ENCODE measurements at places on chromosomes 1 and 21. TPM values are rescaled to one million over a fixed set of nuclear protein-coding genes. Genes with fewer than 3 reads are reported as not detected.

DNA sequence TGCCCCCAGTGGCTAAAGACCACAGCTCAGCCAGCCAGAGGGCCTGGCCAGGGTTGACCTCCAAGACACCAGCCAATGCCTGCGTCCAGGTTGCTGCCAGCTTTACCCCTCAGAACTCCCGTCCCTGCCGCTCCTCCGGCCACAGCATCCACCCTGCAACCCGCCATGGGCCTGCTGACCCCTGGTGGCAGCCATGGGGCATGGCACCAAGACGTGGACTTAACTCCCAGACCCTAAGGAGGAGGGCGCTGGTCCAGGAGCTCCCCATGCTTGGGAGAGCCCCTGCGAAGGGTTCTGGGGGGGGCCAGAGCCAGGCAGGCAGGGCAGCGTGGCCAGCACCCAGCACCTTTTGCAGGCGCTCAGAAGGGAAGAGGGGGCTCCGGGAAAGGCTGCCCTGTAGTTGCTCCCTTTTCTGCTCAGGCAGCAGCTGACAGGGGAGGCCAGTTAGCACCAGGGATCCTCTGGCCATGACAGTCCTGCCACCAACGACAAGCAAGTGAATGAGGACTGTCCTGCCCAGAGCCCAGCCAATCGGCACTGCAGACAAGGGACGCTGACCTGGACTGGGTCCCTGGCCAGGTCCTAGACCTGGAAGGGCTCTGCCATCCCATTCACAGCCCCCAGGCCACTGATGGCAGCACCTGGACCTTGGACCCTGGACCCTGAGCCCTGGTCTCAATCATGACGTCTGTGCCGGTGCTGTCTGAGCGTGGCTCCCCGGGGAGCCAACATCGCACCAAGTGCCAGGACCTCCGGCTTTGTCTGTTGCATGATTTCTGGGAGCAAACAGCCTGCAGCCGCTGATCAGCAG lies 246.2 kb downstream of the NPHP4 start:
- DNase-seq, result no peak

- DNase-seq, result no peak
Observed at GRCh38 chr1:12202577-12202976, 27.3 kb upstream of the VPS13D start.

- no peak for DNase-seq
Observed at GRCh38 chr1:201013991-201014815, 9.3 kb downstream of the KIF21B start.

- DNase-seq, result no peak
Observed at GRCh38 chr1:228341450-228341813, 65.2 kb downstream of the TRIM11 start.

- no peak for DNase-seq
Observed at GRCh38 chr1:174239541-174239940, 80.2 kb downstream of the RABGAP1L start.

DNA sequence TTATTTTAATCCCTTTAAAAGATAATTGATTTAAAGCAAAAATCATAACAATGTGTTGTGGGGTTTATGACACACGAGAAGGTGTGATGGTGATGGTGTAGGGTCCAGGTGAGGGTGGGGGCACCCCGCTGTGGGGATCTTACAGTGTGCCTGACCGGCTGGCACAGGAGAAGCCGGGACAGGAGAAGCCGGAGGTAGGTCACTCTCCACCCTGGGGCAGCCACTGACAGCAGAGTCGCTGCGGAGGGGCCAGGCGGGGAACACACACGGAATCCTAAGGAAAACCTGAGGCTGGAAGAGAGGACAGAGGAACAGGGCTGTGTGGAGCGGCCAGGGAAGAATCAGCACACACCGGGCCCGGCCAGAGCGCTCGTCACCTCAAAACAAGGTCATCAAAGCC lies 4.3 kb upstream of the LRRC3 start:
- no peak for DNase-seq

The LCA5L gene
- 1.2 TPM for total RNA-seq

The OPTC gene
- not detected for total RNA-seq

GRCh38 chr21:38721958-38722357 lies 83.8 kb upstream of the ETS2 start:
- no peak for DNase-seq

DNA sequence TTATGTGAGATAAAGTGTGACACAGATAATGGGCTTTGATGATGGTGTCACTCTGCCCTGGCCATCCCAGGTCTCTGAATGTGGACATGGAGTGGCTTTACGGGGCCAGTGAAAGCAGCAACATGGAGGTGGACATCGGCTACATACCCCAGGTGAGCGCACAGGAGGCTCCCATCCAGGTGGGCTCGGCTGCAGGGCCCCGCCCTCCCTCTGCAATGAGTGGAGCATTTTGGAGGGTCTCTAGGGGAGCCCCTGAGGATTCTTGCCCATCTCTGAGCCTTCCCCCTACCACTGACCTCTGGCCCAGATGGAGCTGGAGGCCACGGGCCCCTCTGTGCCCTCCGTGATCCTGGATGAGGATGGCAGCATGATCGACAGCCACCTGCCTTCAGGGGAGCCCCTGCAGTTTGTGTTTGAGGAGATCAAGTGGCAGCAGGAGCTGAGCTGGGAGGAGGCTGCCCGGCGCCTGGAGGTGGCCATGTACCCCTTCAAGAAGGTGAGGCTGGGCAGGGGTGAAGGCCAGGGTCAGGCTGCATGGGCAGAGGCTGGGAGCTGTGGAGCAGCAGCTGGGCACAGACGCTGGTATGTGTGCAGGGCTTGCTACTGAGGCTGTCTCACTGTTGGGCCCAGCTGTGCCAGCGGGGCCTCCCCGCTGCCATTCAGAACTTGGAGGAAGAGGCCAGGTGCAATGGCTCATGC lies 8.2 kb upstream of the MTFR1L start:
- DNase-seq, result no peak

DNA sequence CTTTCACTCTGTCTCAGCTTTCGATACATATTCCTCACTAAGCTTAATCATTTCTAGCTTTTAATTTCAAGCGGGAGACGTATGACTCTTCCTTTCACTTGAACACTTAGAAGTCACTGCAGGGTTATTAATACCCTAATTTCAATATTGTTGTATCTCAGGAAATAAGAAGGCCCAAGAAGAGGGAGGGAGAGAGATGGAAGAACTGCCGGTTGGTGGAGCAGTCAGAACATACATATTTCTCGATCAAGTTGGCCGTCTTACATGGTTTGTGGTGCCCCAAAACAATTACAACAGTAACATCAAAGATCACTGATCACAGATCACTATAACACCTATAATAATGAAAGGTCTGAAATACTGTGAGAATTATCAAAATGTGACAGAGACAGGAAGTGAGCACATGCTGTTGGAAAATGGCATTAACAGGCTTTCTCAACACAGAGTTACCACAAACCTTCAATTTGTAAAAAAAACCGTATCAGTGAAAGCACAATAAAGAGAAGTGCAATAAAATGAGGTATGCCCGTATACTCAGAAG lies 145.4 kb upstream of the HP1BP3 start:
- DNase-seq, result no peak

The SDC3 gene
- total RNA-seq, result 75.4 TPM

GRCh38 chr1:201295346-201295745 lies 12.0 kb downstream of the PKP1 start:
- DNase-seq, result no peak

GRCh38 chr1:162009501-162010174 lies 14.0 kb downstream of the OLFML2B start:
- DNase-seq, result no peak
